ENCODE measurements at places on chromosomes 12 and 14.

DNA sequence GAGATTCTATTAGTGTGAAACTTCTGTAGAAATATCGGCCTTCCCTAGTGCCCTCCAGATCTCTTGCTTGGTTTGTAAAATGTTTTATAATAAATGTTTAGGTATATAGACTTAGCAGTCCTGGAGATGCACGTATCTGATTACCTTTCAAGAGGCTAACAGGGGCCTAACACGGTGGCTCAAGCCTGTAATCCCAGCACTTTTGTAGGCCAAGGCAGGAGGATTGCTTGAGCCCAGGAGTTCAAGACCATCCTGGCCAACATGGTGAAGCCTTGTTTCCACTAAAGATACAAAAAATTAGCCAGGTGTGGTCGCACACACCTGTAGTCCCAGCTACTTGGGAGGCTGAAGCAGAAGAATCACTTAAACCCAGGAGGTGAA, 9.8 kb upstream of the RILPL2 start:
- no peak for DNase-seq

GRCh38 chr14:104794993-104795780, at the start of gene AKT1:
TSS of gene AKT1 (minus strand) at chr14:104795748. CDS start at chr14:104792643, 3,105 bp downstream.
- no peak for DNase-seq

GRCh38 chr12:83149987-83150386, 463.3 kb downstream of the TMTC2 start:
- DNase-seq, result no peak

- DNase-seq, result no peak
These were observed 825.2 kb downstream of the AACS start for GRCh38 chr12:125890366-125890905.

GRCh38 chr12:94133964-94134795, 14.2 kb upstream of the PLXNC1 start:
- DNase-seq, result no peak

- DNase-seq, result no peak
These were observed 52.6 kb downstream of the GALNT16 start for GRCh38 chr14:69312608-69313007.

- peak; percentile 70 for DNase-seq
These were observed 13.7 kb downstream of the PGF start for GRCh38 chr14:74941676-74942097.

GRCh38 chr12:21026302-21026701, 104.7 kb upstream of the SLCO1B1 start:
- DNase-seq, result no peak

- no peak for DNase-seq
These were observed 32.4 kb downstream of the HIGD1C start for GRCh38 chr12:50984586-50985298.

DNA sequence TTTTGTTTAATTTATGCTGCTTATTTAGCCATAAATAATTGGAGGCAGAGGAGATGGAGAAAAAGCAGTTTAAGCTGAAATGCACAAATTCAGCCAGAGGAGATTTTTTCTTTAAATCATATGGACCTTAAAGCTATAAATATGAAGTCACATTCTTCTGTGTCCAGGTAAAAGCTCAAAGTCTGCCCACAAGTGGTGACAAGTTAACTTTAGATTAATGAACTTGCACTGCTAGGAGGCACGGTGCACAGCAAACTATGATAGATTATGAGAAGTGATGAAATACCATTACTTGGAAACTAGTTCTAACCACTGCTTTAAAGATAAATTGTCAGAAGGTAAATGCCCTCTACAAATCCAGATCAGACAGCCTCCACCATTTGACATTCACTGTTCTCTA, 69.0 kb downstream of the IFT81 start:
- no peak for DNase-seq

DNA sequence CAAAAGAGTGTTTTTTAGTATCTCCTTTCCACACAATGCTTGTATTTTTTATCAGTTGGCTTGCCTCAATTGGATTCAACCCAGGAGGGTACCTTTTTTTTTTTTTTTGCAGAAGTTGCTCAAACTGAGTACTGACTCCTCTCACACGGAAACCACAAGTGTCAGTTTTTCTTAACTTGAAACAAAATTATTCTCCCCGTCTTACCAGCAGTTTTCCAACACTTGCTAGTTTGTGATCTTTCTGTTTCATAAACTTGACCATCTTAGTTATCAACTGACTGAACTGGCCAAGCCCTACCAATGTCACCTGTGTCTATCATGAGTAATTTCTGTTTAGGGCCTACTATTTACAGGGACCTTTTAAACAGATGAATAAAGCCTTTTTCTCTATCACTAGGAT, 34.1 kb upstream of the ITPR2 start:
- DNase-seq, result no peak

- no peak for DNase-seq
These were observed 234.9 kb upstream of the PLEKHG7 start for GRCh38 chr12:92467886-92468285.

DNA sequence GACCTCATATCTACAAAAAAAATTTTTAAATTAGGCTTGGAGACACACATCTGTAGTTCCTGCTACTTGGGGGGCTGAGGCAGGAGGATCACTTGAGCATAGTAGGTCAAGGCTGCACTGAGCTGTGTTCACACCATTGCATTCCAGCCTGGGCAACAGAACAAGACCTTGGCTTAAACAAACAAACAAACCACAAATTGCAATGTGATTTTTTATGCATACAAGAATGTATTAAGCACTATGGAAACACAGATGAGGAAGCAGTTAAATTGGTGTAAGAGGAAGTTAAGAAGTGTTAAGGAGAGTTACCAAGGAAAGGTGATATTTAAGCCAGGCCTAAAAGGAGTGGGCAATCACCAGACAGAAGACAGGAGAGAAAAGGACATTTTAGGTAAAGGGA, 83.6 kb upstream of the HECTD1 start:
- no peak for DNase-seq

GRCh38 chr12:109047081-109047805, 5.1 kb upstream of the USP30 start:
- no peak for DNase-seq

DNA sequence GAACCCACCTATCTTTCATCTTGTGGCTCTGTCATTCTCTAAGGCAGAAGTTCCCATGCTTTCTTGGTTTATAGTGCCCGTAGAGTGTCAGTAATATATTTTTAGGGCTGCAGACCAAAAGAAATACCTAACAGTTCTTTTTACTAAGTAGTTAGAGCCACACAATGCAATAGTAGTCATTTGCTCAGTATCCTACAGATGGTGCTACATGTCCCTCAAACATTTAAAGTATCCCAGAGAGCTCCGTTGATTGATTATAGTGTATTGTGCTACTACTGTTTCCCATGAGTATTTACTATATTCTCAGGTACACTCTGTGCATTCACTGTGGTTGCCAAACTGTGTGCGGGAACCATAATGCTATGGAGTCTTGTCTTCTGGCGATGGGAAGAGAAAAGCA, 4.7 kb upstream of the PLBD1 start:
- no peak for DNase-seq

GRCh38 chr12:108559007-108559655, 1.8 kb downstream of the SART3 start:
- no peak for DNase-seq

GRCh38 chr12:63090716-63091115, 60.3 kb downstream of the AVPR1A start:
- DNase-seq, result no peak

GRCh38 chr12:72982356-72982755, 710.2 kb downstream of the TRHDE start:
- DNase-seq, result no peak

GRCh38 chr14:89509891-89510290, 92.9 kb upstream of the FOXN3 start:
- no peak for DNase-seq

DNA sequence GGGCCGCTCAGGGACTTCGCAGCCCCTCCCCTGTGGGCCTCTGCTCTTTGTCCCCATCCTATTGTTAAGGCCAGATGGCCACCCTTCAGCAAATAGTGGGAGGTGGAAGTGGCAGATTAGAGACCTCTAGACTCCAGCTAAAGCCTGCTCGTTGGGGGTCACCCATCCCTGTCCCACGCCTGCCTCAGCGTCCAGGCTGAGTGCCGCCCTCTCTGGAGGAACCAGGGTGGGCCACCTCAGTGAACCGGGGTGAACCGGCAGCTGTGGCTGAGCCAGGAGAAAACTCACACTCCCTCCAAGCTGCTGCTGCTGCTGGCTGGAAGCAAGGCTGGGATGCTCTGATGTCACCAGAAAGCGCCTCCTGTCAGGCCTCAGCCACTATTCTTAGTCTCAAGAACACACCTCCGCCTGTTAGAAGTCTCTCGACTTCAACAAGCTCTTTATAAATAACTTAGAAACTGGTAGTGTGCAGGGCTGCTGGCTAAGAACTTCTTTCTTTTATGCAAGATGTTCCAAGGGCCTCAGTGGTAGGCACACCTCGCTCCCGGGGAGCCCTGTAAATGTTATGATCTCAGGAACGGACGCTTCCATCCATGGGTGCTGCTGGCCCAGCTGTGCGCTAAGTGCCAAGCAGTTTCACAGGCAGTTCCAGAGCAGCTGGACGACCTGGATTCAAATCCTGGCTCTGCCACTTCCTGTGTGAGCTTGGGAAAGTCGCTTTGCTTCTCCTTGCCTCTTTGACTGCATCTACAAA, 19.8 kb upstream of the TESC start:
- no peak for DNase-seq

- no peak for DNase-seq
These were observed 3.1 kb downstream of the MAP3K12 start for GRCh38 chr12:53495903-53496751.

DNA sequence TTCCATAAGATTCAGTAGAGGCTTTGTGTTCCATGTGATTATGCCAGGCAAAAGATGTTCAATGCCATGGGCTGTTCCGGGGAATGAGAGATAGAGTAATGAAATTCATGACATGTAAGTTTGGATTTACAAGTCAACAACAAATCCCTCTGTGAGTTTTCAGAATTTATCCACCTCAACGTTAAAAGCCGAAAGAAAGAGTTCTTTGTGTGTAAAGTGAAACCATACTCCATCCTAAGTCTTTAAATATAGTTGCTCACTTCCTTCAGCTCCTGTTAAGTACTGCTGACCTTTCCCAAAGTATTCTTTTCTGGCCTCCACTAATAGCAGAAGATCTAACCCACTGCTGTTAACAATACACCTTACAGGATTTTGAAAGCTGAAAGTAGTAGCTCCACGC, 190.0 kb downstream of the TMX1 start:
- DNase-seq, result no peak

DNA sequence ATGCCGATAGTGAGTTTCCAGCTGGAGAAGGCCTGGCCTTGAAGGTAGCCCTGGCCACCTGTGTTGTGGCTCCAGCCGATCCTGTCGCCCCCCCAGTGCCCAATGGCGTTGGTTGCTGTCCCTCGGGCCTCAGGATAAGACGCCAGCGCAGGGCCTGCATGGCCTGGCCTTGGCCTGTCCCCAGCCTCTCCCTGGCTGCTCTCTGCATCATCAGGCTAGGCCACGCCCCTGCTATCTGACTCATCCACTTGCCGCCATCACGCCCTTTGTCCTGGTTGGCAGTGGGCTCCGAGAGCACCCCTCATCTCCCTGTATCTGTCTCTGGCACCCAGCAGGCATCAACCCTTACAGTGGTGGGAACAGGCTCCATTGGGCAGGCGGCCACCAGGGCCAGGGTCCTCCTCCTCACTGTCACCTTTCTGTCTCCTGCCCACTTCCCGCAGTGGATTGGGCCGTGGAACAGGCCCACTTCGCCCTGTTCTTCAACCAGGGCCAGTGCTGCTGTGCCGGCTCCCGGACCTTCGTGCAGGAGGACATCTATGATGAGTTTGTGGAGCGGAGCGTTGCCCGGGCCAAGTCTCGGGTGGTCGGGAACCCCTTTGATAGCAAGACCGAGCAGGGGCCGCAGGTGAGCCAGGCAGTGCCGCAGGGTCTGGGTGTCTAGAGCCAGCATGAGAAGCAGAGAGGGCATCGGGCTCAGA, 25.6 kb downstream of the ALDH2 start:
- no peak for DNase-seq

DNA sequence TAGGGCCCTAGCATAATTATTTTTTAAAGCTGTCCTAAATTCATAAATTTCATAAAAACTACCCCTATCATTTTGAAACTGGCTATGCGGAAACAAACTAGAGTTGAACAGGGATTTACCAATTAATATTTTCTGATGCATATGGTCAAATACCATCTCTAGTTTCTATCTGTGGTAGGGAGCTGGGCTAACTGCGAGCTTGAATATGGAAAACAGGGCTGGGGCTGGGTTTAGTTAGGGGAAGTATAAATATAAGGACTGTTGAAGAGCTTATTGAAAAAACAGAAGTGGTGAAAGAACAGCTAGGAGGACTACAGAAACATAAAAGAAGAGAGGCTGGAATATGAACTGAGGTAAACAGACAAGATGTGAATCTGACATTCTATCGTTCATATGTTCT, 91.8 kb downstream of the SLC38A1 start:
- no peak for DNase-seq

DNA sequence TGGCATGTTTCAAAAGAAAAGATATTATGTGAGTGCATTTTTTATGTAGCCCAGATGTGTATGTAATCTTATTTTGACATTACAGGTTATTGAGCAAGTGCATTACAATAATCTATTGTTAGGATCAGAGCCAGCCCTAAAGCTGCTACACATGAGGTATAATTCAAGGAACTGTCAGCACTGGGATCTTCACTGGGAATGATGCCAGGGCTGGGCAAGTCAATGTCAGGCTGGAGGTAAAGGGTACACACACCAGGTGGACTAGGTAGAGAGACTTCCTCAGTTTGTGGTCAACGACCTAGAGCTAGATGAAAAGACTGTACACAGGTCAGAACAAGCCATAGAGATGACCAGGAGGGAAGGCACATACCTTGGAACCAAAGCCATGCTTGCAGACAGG, 15.4 kb downstream of the TRIM9 start:
- no peak for DNase-seq

DNA sequence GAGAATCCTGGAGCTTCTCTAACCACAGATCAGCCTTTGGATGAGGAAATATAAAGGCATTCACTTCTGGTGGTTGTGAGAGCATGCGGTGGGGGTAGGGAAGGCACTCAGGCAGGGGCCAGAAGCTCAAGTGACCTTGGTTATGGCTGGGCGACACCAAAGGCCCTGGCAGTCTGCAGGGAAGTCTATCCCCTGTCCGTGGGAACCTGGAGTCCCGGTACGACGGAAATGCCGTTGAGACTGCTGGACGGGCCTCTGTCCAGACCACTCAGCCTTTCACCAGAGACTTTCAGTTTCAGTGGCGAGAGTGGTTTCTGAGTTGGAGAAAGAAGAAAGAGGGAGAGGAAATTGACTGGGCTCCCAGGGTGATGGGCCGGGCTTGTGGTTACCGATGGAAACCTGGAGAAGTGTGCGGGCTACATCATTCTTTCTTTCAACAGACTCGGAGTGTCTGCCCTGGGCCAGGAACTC, 20.9 kb downstream of the ISCA2 start:
- DNase-seq, result no peak

GRCh38 chr14:92934196-92935085, 11.5 kb downstream of the CHGA start:
- DNase-seq, result no peak

DNA sequence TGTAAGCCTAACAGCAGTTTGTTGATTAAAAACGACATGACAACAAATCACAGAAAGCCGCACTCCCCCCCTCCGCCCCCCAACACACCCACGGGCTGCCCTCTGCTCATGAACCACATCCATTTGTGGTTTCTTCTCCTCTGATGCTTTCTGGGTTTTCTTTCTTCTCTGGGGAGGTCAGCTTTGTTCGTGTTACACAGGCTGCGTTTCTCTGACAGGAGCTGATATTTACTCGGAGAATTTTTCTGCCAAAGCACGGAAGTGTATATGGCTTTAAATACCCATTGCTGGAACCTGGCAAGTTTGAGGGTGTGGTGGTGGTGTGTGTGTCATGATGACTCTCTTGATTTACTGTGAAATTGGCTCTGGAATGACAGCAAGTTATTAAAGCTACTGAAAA, 883.7 kb upstream of the TMEM132C start:
- no peak for DNase-seq
